Activated naive CD4-positive, alpha-beta T cell treated with anti-CD3 and anti-CD28 coated beads, Interleukin-2, amount 50 U/mL, for 72 hours (primary cell): ENCODE measurements at places on chromosomes 4 and X. TPM values are rescaled to one million over a fixed set of nuclear protein-coding genes. Genes with fewer than 3 reads are reported as not detected.

DNA sequence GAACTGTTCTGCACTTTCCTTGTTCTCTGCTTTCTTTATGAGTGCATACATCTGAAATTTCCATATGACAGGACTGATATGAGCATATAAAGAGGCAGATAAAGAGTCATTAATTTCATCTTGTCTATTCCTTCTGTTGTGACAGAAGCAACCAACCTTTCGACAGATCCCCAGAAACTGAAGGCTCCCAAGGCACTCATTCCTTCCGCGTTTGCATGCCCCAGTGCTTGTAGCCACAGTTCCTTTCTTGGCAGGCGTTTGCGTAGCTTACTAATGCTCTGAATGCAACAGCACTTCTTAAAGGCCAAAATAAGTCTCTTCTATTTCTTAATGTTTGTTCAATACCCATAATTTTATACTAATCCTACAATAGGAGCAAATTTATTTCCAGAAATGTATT lies 94.0 kb upstream of the TBL1X start:
- DNase-seq = no peak

GRCh38 chrX:5775846-5776430 lies 452.7 kb downstream of the NLGN4X start:
- no peak for DNase-seq

DNA sequence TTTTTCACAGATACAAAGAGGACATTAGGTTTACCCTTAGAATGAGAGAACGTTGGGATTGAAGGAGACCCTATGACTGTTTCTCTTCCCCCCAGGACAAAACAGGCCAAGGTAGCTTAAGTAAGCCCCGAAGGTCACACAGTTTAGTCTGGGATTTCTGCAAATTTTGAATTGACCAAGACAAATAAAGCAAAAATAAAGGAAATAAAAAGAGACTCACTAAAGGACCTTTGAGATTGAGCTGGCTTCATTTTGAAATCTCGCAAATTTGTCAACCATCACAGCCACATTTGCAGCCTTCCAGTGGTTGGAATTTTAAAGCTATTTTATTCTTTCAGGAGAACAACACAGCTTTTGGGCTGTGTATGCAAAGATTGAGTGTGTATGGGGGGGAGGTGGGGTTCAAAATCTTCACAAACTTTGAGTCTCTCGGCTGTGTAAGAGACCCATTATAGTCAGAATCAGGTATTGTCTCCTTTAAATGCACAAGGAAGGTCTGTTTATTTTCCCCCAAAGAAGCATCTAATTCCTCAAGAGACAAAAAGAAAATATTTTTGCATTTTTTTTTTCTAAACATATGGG lies 4.2 kb downstream of the TMSB4X start:
- no peak for DNase-seq

DNA sequence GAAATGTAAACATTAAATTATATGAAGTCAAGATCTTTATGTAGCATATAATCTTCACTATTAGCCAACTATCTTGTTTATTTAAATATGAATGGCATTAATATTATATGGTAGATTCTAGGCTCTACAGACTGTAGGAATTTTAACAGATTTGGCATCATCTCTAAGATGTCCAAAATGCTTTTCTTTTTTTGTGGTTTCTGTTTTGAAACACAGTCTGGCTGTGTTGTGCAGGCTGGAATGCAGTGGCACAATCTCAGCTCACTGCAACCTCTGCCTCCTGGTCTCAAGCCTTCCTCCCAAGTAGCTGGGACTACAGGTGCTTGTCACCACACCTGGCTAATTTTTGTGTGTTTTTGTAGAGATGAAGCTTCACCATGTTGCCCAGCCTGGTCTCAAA lies 76.2 kb downstream of the ELOVL6 start:
- DNase-seq = no peak

GRCh38 chrX:78886550-78886949 lies 58.6 kb upstream of the P2RY10 start:
- no peak for DNase-seq

Gene KLB
- not detected for total RNA-seq

- no peak for DNase-seq
Observed at GRCh38 chr4:185016946-185017758, 1.1 kb upstream of the HELT start.

GRCh38 chrX:11461201-11462001 lies 168.2 kb downstream of the AMELX start:
- DNase-seq = no peak

DNA sequence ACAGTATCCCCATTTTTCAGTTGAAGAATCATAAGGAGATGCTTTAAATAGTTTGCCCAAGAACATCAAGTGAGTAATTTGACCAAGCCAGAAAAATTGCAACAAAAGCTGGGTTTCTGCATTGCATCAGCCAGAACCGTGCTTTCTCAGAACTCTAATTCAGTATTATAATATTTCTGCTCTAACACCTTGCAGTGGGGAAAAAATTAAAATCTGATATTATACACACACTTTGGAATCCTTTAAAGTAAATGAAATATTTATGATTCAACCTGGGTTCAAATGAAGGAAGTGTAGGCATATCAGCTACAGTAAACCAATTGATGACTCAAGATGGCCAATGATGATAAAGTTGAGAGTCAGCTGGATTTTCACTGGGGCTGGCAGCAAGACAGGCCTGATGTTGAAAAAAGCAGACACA lies 387.6 kb upstream of the ZFP42 start:
- DNase-seq = no peak

Gene IGBP1
- total RNA-seq = 54.1 TPM

- no peak for DNase-seq
Observed at GRCh38 chr4:153502584-153502983, 36.4 kb downstream of the TMEM131L start.

DNA sequence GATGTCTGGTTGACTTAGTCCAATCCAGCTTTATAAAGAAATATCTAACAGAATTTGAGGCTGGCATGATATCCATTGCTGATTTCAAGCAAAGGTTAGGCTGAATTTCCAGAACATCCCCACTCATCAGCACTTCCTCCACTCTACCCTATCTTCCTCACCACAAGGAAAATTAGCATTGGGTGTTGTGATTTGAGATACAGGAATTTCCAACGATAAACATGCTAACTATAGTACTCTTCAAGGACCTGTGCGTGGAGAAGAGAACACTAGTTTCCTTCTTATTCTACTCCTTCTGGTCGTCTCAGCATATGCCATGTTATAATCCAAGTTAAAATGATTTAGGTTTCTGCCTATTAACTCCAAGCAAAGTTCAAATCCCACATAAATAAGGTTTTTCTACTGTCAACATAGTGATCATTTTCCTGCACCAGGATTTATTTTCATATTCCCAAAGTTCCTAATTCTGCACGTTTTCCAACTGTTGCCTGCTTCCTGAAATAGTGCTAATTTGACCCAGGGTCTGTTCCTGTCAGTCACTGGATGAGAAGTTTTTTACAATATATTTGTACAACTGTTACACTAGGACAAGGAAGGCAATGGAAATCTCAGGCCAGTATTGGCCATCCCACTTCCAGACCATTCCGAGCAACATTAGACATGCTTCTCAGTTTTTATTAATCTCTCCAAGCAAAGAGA lies 177.6 kb upstream of the EDNRA start:
- DNase-seq = no peak

- DNase-seq = no peak
Observed at GRCh38 chr4:26884486-26884988, 23.9 kb downstream of the STIM2 start.

DNA sequence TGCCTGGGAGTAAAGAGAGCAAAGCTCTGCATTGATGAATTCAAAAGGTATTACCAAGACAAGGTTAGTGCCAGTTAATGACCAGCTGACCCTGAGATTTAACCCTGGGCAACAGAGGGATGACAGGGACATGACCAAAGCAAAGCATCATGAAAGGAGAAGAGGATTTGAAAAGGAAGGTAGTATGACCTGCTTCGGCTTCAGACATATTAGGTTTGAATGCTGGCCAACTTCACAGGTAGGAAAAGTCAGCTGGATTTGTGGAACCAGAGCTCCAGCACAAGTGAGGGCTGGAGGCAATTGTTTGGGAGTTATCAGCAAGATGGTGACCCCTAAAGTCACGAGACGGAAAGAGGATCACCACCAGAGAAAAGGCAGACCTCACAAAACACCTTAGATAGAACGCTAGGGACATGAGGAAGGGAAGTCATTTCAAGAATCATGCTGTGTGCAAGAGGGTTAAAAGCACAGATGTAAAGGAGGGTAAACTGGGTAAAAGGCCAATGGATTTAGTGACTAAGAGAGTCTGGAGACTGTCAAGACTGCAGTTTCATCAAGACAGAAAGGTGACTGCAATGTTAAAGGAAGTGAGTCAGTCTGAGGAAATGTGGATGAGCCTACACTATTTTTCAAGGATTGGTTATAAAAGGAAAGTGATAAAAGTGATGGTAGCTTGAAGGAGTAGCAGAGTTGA lies 45.6 kb downstream of the SH3RF1 start:
- DNase-seq = peak; percentile 2

DNA sequence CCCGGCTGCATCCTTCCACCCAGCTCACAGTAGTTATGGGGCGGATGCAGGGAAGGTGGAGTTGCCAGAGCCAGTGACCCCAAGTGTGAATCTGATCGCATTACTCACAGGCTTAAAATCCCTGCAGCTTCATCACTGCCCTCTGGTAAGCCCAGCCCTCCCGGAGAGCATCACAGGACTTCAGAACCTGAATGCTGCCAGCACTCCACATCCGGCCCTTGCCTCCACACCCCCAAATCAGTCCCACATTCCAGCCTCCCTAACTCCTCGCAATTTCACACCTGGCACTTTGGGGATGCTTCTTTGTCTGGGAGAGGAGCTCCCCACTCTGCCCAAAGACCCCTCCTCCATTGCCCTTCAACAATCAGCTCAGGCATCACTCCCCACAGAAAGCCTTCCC lies 15.6 kb downstream of the RASL11B start:
- DNase-seq = no peak

Gene HTN1
- not detected for total RNA-seq

GRCh38 chrX:48278958-48279357 lies 23.8 kb downstream of the SSX1 start:
- DNase-seq = no peak

Gene CAMK2D
- 61.3 TPM for total RNA-seq

Gene FABP2
- not detected for total RNA-seq

- DNase-seq = no peak
Observed at GRCh38 chr4:52982946-52983340, 120.8 kb downstream of the RASL11B start.

Gene XKRX
- total RNA-seq = 0.77 TPM

Gene MAGEB2
- not detected for total RNA-seq

GRCh38 chrX:74924449-74925224 lies 615 bp downstream of the NEXMIF start:
- peak; percentile 51 for DNase-seq

- no peak for DNase-seq
Observed at GRCh38 chrX:8183346-8183745, 12.3 kb upstream of the VCX2 start.

Gene ARHGAP6
- total RNA-seq = not detected

Gene CXorf49
- total RNA-seq = not detected

Gene RIBC1
- total RNA-seq = 0.80 TPM

DNA sequence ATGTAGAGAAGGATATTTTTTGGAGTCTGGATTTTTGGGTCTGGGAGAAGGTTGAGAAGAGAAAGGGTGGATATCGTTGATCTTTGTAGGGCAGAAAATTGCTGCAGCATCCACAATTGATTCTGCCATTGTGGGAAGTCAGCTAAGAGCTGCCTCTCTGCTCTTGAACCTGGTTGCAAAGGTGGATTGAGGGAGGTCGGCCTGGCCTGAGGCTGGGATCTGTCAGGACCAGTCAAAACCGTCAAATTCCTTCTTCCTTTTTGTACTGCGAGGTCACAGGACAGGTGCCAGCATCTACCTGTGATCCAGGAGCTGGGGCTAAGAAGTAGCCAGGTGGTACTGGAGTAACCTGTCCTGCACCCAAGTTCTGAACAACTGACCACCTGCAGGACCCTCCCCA lies 93.7 kb downstream of the SHOX start:
- DNase-seq = no peak

GRCh38 chrX:79290596-79290995 lies 76.5 kb downstream of the ITM2A start:
- no peak for DNase-seq

DNA sequence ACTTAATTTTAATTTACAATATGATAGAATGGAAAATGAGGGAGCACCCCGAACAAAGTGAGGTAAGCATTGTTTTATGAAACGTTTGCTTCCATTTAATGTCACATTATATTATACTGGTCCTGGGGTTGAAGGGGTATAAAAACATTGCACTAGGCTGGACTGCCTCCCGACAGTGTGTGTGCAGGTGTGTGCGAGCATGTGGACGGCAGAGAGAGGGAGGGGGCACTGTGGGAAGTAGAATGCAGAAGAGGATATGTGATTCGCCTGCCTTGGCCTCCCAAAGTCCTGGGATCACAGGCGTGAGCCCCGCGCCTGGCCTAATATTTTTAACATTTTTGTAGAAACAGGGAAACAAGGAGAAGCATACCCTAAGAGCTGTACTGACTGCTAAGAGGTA lies 36.0 kb downstream of the IRF2 start:
- DNase-seq = no peak

Gene CASK
- total RNA-seq = 18.1 TPM

Gene MAGT1
- 26.5 TPM for total RNA-seq

GRCh38 chrX:57900975-57901374 lies 9.3 kb downstream of the ZXDA start:
- no peak for DNase-seq
